Panc1 (cell line): ENCODE measurements at places on chromosomes 13 and 19. TPM values are rescaled to one million over a fixed set of nuclear protein-coding genes. Genes with fewer than 3 reads are reported as not detected.

- H3K27ac ChIP-seq, result no peak overlapping the region
- H3K27me3 ChIP-seq, result no peaks in the 10 kb centered on the region
- H3K36me3 ChIP-seq, result no peaks in the 10 kb centered on the region
- DNase-seq, result no peak
- no peaks in the 10 kb centered on the region for H3K4me1 ChIP-seq
These were observed 34.1 kb downstream of the NLRP12 start for GRCh38 chr19:53789708-53790678.

The ACER1 gene
- not detected for total RNA-seq

GRCh38 chr19:42345191-42345812, 19.9 kb downstream of the MEGF8 start:
- H3K4me3 ChIP-seq, result no peak overlapping the region
- H3K27me3 ChIP-seq, result no peaks in the 10 kb centered on the region
- DNase-seq, result no peak
- H3K36me3 ChIP-seq, result no peaks in the 10 kb centered on the region

The REXO1 gene
- total RNA-seq, result 52.1 TPM

The POLR2I gene
- 174 TPM for total RNA-seq

The DHRS12 gene
- total RNA-seq, result 10.7 TPM

- peaks cover 5% of the 10 kb centered on the region for H3K4me1 ChIP-seq
- no peaks in the 10 kb centered on the region for H3K27me3 ChIP-seq
- no peak overlapping the region for H3K4me3 ChIP-seq
- H3K36me3 ChIP-seq, result no peaks in the 10 kb centered on the region
- no peak overlapping the region for H3K27ac ChIP-seq
- DNase-seq, result no peak
These were observed 26.9 kb downstream of the CDK8 start for GRCh38 chr13:26280822-26281221.

DNA sequence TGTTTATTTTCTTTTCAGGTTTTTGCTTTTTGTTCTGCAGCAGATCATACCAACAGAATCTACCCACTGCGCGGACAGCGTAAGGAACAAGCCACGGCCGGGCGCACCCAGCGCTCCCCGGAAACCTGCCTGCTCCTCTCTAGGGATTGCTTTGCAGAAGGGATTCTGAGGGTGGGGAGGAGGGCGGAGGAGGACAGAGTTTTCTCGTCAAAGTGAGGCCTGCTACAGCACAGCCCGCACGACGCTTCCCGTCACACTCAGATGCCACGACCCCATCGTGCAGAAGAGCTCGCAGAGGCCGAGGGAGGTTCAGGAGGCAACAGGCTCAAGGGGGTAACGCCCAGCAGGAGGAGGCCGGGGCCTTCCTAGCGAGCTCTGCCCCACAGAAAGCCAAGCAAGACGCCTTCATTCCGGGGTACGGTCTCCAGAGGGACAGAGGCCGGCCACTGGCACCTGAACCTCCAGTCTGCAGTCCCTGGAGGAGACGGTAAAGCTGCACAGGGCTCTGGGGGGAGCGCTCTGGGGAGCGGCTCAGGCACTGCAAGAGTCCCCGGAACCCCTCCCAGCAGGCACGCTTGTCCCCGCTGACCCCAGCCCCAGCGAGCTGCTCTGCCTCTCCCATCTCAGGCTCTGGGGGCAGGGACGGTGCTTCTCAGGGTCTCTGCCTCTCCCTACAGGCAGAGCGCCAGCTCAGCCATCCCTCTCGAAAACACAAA, 6.9 kb downstream of the REXO1 start:
- H3K27me3 ChIP-seq, result no peaks in the 10 kb centered on the region
- DNase-seq, result no peak
- peak overlapping the region; percentile 57; the same call in 1 of the 2 replicates for H3K27ac ChIP-seq
- H3K4me3 ChIP-seq, result no peak overlapping the region
- H3K4me1 ChIP-seq, result peaks cover 46% of the 10 kb centered on the region
- no peaks in the 10 kb centered on the region for H3K36me3 ChIP-seq

GRCh38 chr13:80237646-80238045, 103.3 kb downstream of the SPRY2 start:
- no peaks in the 10 kb centered on the region for H3K36me3 ChIP-seq
- no peak overlapping the region for H3K4me3 ChIP-seq
- H3K27ac ChIP-seq, result no peak overlapping the region
- DNase-seq, result no peak
- H3K4me1 ChIP-seq, result peaks cover 7% of the 10 kb centered on the region

- 0 out of 2 replicates have a peak, but pooled peaks cover 3% of the 10 kb centered on the region for H3K4me1 ChIP-seq
- H3K27ac ChIP-seq, result no peak overlapping the region
- 0 out of 2 replicates have a peak, but pooled peaks cover 4% of the 10 kb centered on the region for H3K27me3 ChIP-seq
- no peak for DNase-seq
These were observed 59.0 kb upstream of the UQCRFS1 start for GRCh38 chr19:29271911-29272310.

DNA sequence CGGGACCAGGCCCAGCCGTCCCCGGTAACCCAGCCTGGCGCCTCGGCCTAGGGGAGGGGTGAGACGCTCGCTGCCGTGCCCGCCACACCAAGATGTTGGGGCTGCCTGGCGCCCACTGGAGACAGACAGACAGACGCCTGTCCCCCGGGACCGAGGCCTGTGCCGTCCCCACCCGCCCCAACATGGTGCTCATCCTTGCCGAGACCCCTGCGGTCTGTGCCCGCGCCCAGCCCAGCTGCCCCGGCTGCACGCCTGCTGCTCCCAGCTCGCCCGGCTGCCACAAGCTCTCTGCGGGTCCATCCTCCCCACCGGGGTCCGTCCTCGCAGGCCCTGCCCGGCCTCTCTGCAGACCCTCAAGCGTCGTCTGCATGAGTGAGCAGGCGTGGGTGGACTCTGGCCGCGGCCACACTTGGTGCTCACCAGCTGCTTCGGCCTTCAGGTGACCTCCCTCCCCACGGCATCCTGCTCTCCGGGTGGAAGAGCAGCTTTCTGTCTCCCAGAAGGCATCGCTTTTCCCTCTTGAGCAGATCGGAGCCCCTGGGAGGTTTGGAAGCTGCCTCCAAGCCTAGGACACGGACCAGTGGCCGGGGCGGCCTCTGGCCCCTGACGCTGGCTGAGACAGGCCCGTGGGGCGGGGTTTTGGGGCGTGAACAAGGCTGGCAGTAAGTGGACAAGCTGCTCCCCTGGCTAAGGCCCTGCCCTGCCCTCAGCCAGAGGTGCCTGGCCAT, 6.7 kb upstream of the TMPRSS9 start:
- H3K4me3 ChIP-seq, result no peak overlapping the region
- H3K27me3 ChIP-seq, result no peaks in the 10 kb centered on the region
- no peak for DNase-seq
- no peaks in the 10 kb centered on the region for H3K4me1 ChIP-seq
- no peaks in the 10 kb centered on the region for H3K36me3 ChIP-seq
- no peak overlapping the region for H3K27ac ChIP-seq

GRCh38 chr19:13072188-13072908, 30.3 kb downstream of the LYL1 start:
- H3K4me1 ChIP-seq, result peaks cover 10% of the 10 kb centered on the region
- H3K27ac ChIP-seq, result no peak overlapping the region
- H3K4me3 ChIP-seq, result no peak overlapping the region
- no peak for DNase-seq
- H3K27me3 ChIP-seq, result no peaks in the 10 kb centered on the region
- H3K36me3 ChIP-seq, result no peaks in the 10 kb centered on the region

The ZNF571 gene
- total RNA-seq, result 6.2 TPM

DNA sequence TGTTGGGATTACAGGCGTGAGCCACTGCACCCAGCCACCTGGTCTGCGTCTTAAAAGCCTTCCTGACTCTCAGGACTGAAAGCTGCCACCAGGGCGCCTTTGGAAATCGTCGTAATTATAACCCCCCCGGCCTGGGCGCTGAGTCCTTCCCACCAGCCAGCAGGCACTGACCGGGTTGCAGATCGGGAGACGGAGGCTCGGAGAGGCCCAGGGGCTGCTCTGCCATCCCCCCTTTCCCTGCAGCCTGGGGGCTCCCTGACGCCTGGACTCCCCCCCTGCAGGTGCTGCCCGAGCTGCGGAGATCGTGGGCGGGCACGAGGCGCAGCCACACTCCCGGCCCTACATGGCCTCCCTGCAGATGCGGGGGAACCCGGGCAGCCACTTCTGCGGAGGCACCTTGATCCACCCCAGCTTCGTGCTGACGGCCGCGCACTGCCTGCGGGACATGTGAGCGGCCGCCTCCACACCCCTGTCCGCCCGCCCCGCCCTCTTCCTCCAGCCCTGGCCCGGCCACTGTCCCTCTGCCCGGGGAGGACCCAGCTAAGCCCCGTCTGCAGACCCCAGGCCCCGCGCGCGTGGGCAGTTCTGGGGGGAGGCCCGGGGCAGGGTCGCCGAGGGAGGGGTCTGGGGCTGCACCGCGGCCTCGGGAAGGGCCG, 2.5 kb downstream of the PRTN3 start:
- H3K4me1 ChIP-seq, result peaks cover 4% of the 10 kb centered on the region; the same call in 1 of the 2 replicates
- no peak overlapping the region for H3K27ac ChIP-seq
- peak overlapping the region; percentile 45 for H3K4me3 ChIP-seq
- no peaks in the 10 kb centered on the region for H3K36me3 ChIP-seq
- no peak for DNase-seq

DNA sequence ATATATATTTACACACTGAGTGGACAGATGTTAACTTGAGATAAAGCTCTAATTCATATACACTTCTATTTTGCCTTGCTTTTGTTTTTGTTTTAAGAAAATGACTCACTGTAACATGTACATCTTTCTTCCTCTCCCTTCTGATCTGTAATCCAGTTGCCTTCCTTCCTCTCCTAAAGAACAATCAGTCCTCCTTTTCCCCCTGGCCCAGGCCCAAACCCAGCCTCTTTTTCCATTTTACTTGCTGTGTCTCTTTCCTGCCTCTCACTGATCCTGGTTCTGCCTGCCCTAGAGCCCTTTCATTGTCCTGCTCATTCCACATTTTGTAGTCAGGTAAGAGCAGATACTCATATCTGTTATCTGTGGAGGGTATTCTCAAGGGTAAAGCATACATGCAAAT, 50.8 kb downstream of the ZAR1L start:
- DNase-seq, result no peak
- no peak overlapping the region for H3K27ac ChIP-seq
- no peaks in the 10 kb centered on the region for H3K4me1 ChIP-seq
- H3K36me3 ChIP-seq, result no peaks in the 10 kb centered on the region

DNA sequence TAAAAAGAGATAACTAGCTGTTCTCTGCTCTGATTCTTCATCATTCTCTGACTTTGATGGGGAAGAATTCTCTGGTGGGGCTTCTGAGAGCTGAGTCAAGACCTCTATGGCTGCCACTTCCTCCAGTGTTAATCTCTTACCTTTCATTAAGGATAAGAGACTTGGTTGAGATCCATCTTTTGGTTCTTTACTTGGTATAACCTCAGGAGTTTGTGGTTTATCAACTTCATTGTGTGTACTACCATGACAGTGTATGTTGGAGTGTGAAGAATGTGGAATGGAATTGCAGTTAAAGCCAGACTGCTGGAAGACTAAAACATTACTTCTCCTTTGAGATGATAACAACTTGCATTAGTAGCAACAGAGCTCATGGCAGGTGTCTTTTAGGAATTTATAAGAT, 222.0 kb downstream of the SLITRK5 start:
- no peak overlapping the region for H3K27ac ChIP-seq
- H3K4me1 ChIP-seq, result no peaks in the 10 kb centered on the region
- no peaks in the 10 kb centered on the region for H3K36me3 ChIP-seq
- no peaks in the 10 kb centered on the region for H3K27me3 ChIP-seq

GRCh38 chr19:47723581-47723940, 10.3 kb downstream of the EHD2 start:
- DNase-seq, result no peak
- H3K4me1 ChIP-seq, result peaks cover 15% of the 10 kb centered on the region
- H3K4me3 ChIP-seq, result no peak overlapping the region
- no peaks in the 10 kb centered on the region for H3K36me3 ChIP-seq
- H3K27ac ChIP-seq, result no peak overlapping the region
- no peaks in the 10 kb centered on the region for H3K27me3 ChIP-seq

GRCh38 chr19:29263305-29264135, 50.6 kb upstream of the UQCRFS1 start:
- H3K4me3 ChIP-seq, result no peak overlapping the region
- H3K36me3 ChIP-seq, result no peaks in the 10 kb centered on the region
- H3K27me3 ChIP-seq, result peaks cover 2% of the 10 kb centered on the region; the same call in 1 of the 2 replicates
- peak; percentile 18 for DNase-seq
- H3K27ac ChIP-seq, result no peak overlapping the region

The PSG6 gene
- not detected for total RNA-seq

- H3K27ac ChIP-seq, result no peak overlapping the region
- H3K4me3 ChIP-seq, result no peak overlapping the region
- no peak for DNase-seq
- no peaks in the 10 kb centered on the region for H3K36me3 ChIP-seq
These were observed 69.8 kb downstream of the LRCH1 start for GRCh38 chr13:46622630-46623256.

GRCh38 chr13:49776871-49777270, 15.6 kb downstream of the KPNA3 start:
- H3K4me1 ChIP-seq, result no peaks in the 10 kb centered on the region
- no peak overlapping the region for H3K27ac ChIP-seq
- no peak for DNase-seq
- no peaks in the 10 kb centered on the region for H3K27me3 ChIP-seq

DNA sequence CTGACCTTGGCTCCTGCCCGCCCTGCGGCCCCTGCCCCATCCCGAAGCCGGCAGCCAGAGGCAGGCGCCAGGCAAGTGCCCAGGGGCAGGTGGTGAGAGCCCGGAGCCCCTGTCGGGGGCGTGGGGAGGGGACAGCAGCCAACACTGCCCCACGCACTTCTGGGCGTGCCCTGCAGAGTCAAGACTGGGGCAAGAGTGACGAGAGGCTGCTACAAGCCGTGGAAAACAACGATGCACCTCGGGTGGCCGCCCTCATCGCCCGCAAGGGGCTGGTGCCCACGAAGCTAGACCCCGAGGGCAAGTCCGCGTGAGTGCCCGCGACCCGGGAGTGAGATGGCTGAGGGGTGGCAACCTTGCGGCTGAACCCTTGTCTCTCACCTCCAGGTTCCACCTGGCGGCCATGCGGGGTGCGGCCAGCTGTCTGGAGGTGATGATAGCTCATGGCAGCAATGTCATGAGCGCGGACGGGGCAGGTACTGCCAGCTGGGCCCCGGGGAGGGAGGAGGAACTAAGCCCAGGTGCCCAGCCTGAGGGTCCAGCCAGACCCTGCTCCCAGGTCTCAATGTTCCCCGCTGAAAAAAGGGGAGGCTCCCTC, 17.3 kb downstream of the ANKRD24 start:
- H3K36me3 ChIP-seq, result no peaks in the 10 kb centered on the region
- H3K27me3 ChIP-seq, result peaks cover 3% of the 10 kb centered on the region; the same call in 1 of the 2 replicates
- H3K27ac ChIP-seq, result no peak overlapping the region
- H3K4me1 ChIP-seq, result peaks cover 3% of the 10 kb centered on the region; the same call in 1 of the 2 replicates
- DNase-seq, result no peak

GRCh38 chr19:38812009-38812840, 520 bp downstream of the LGALS4 start:
- H3K4me3 ChIP-seq, result no peak overlapping the region
- H3K36me3 ChIP-seq, result peaks cover 3% of the 10 kb centered on the region; the same call in 1 of the 2 replicates
- no peak for DNase-seq
- H3K27me3 ChIP-seq, result no peaks in the 10 kb centered on the region
- no peak overlapping the region; the same call in 1 of the 2 replicates for H3K27ac ChIP-seq

- H3K4me3 ChIP-seq, result no peak overlapping the region
- no peaks in the 10 kb centered on the region for H3K4me1 ChIP-seq
- no peak for DNase-seq
- H3K27ac ChIP-seq, result no peak overlapping the region
- H3K27me3 ChIP-seq, result no peaks in the 10 kb centered on the region
These were observed 349.0 kb downstream of the EFNB2 start for GRCh38 chr13:106186366-106187030.

- H3K4me3 ChIP-seq, result no peak overlapping the region
- DNase-seq, result no peak
- no peaks in the 10 kb centered on the region for H3K36me3 ChIP-seq
- H3K27ac ChIP-seq, result no peak overlapping the region
These were observed 31.9 kb downstream of the SGCG start for GRCh38 chr13:23212671-23213070.

GRCh38 chr13:40191186-40191980, 475.1 kb downstream of the FOXO1 start:
- no peaks in the 10 kb centered on the region for H3K27me3 ChIP-seq
- no peaks in the 10 kb centered on the region for H3K36me3 ChIP-seq
- no peak overlapping the region for H3K4me3 ChIP-seq

- peak overlapping the region; percentile 61 for H3K4me3 ChIP-seq
- DNase-seq, result no peak
- H3K36me3 ChIP-seq, result no peaks in the 10 kb centered on the region
These were observed 6.4 kb upstream of the NFIC start for GRCh38 chr19:3359919-3360420.
